ENCODE measurements at places on chromosomes 13 and 19.

- DNase-seq, result no peak
These were observed 16.4 kb downstream of the PHLDB3 start for GRCh38 chr19:43488179-43488578.

DNA sequence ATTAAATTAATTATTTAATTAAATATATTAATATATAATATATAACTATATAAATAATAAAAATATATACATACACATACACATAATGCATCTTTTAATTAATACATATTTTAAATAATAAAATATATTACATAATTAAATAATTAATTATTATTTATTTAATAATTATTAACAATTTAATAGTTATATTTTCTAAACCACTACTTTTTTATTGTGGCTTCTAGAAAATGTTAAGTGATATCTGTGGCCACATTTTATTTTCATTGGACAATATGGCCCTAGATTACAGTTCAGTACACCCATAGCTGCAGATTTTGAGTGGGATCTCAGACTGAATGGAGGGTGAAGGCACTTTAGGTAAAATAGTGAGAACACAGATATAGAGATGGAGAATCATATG is 335.7 kb downstream of the NALCN start:
- DNase-seq, result no peak

DNA sequence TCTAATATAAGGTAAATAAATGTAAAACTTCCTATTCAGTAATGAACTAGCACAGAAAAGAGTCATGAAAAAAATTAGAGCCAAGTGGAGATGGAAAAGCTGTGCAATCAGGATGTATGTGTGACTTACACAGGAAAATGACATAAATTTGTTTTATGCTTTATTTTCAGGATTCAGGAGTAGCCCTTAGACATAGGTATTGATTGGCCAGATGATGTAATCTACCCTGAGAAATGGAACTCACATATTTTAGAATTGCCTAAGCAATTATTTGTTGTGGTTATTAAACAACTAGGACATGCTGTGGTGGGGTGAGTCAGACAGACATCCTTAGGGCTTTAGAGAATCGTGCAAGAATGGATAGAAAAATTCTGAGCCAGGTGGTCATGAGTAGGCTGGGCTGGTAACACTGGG is 110.6 kb downstream of the PCDH9 start:
- DNase-seq, result no peak

DNA sequence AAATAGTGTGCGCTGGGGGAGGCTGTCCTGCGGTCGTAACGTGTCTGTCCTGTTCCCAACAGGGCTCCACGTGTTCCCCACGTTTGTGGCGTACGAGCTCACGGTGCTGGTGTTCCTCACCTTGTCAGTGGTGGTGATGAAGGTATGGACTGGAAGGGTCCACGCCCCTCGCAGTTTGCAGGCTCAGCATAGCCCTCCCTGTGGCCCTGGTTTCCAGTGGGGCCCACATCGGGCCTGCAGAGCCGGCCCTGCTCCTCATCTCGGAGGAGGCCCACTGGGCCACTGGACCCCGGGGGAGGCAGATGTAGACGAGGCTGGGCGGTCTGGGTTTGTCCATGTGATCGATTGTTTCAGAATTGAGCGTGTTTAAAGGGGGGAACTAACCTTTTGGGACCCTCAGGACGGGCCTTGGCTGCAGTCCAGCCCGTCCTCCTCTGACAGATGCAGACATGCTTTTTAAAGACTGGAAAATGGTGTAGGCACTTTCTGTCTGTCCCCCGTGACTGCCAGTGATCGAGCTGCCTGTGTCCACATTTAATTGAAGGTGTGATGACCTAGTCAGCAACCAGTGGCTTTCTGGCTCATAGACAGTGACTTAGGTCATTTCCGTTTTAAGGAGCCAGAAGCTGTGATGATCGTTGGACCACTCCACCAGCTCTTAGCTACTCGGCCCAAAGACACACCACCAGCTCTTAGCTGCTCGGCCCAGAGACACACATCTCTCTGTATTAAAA is 37.1 kb upstream of the TFDP1 start:
- no peak for DNase-seq

GRCh38 chr19:3573162-3573857 is 566 bp downstream of the HMG20B start:
- DNase-seq, result no peak

DNA sequence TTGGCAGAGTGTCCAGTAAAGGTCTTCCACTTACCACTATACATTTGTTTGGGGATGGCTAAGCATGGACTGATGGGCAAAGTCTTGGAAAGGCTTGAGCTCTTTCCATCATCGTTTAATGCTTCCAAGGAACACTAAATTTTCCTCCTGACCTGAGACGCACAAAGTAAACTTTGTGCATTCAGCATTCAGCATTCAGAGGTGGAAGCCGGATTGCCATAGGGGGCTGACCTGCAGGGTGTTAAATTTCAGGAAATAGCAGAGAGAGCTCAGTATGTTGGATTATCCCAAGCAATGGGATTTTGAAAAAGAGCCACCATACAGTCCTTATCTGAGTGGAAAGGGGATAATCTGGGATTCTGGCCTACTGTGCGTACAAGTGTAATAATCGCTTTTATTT is 14.0 kb downstream of the ZNF552 start:
- DNase-seq, result no peak

DNA sequence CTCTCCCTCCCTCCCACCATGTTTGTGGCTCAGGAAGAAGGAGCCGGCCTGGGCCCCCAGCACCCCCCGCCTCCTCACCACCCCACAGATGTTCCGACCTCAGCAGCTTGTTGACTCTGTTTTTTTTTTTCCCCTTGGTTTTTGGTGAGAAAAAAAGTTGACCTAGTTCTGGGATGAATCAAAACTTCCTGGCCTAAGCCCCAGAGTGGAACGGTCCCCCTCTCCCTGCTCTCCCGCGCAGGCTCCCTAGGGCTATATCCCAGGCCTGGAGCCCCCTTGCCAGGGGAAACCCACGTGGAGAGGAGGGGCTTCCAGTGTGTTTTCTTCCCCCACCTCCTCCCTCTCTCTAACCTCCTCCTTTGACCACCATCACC is 4.0 kb downstream of the COL5A3 start:
- no peak for DNase-seq

DNA sequence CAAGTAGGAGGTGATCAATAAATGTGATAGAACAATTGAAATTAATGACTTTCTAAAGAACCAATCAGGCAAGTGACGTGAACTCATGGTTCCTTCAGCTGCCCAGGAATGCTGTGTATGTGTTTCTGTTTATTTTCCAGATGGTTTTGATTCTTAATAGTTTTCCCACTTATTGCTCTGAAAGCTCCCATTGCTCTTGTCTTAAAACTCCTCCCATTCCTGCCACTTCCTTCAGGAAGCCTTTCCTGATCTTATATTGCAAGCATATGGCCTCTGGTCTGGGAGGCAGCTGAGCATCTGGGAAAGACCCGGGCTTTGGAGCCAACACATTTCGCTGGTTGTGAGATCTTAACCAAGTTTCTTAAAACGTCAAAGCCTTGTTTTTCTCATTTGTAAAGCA is 17.1 kb upstream of the LATS2 start:
- DNase-seq, result no peak

DNA sequence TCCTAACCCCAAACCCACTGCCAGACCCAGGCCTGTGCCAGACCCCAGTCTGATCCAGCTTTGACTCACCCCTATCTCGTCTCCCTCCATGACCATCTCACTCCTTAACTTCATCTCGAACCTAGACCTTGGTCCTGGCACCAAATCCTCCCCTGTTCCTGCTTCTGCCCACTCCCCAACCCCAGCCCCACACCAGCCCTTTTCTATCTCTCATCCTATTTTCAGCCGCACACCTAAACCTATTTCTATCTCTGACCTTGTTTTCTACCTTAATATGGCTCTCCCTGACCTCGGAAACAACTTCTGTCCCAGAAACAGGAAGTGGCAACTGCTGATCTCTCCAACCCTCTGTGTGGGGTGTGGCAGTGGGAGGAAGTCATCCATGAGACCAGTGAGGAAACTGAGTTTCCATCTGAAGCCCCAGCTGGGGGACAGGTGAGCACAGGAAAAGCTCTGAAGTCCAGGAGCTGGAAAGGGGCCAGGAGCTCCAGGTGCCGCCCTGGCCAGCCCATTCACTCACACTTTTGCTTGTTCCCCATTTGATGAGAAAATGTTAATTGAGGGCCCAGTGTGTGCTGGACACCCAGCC is 13.7 kb downstream of the PTH2 start:
- no peak for DNase-seq
